Activated CD4-positive, alpha-beta memory T cell treated with anti-CD3 and anti-CD28 coated beads for 36 hours (primary cell): ENCODE measurements at places on chromosomes 7 and 10. TPM values are rescaled to one million over a fixed set of nuclear protein-coding genes. Genes with fewer than 3 reads are reported as not detected.

Gene ZNF511
- 48.7 TPM for total RNA-seq

Gene KCNMA1
- not detected for total RNA-seq

Gene FLNC
- total RNA-seq, result 0.05 TPM

Gene C10orf53
- not detected for total RNA-seq

Gene ZEB1
- total RNA-seq, result 33.9 TPM

Gene NEUROG3
- total RNA-seq, result not detected

Gene SLC18A3
- total RNA-seq, result not detected

Gene POU6F2
- total RNA-seq, result not detected

Gene PNLIPRP2
- total RNA-seq, result not detected

Gene PAPOLB
- total RNA-seq, result not detected

Gene TLL2
- 0.05 TPM for total RNA-seq

Gene STAG3
- total RNA-seq, result 20.9 TPM
